ENCODE measurements at places on chromosomes 4 and X.
A peak's percentile ranks its signal among the peaks of the same experiment; 100 is the strongest.

- no peak for DNase-seq
Measured at GRCh38 chrX:124501586-124501985, 155.2 kb downstream of the SH2D1A start.

DNA sequence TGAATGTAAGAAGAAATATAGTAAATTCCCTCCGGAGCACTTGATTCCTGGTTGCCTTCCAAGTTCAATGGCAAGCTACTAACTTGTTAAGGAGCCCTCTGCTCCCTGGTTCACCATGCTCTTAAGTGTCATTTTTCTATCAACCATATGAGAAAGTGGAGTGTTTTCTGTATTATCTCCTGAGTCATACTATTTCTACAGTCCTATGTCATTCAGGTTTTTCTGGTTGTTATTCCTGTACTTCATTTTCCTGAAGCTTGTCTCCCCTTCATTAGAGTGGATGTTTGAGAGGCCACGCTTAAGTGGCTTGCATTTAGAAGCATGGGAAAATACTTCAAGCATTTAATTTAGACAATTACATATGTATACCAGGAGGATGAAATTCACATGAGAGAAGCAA is 14.7 kb upstream of the EPGN start:
- DNase-seq = no peak

- no peak for DNase-seq
Measured at GRCh38 chr4:42489095-42489494, 91.8 kb downstream of the SHISA3 start.

- peak; percentile 85 for DNase-seq
Measured at GRCh38 chr4:177427192-177427591, 15.0 kb downstream of the AGA start.

DNA sequence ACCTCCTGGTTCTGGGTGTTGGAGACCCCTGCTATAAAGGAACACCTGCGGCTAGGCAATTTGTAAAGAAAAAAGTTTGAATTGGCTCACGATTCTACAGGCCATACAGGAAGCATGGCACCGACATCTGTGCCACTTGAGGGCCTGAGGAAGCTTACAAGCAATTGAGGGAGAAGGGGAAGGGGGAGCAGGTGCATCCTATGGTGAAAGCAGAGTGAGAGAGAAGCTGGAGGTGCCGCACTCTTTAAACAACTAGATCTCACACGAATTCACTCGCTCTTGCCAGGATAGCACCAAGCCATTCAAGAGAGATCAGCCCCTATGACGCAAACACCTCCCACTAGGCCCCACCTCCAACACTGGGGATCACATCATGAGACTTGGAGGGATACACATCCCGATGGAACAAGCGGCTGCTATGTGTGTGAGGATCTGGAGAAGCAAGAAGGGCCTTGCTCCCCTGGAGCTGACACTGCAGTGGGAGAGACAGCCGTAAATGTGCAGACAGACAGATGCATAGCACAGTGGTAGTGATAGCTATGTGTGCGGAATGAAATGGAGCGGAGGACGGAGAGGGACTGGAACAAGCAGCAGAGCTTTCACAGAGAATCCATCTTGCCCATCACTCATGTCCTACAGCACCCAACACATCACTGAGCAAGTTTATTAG is 60.7 kb upstream of the HELT start:
- no peak for DNase-seq

GRCh38 chr4:54746218-54746617 is 88.5 kb downstream of the KIT start:
- peak; percentile 22 for DNase-seq

- no peak for DNase-seq
Measured at GRCh38 chrX:39416547-39417260, 615.4 kb downstream of the MID1IP1 start.

- no peak for DNase-seq
Measured at GRCh38 chrX:69015156-69015555, 150.1 kb downstream of the PJA1 start.

DNA sequence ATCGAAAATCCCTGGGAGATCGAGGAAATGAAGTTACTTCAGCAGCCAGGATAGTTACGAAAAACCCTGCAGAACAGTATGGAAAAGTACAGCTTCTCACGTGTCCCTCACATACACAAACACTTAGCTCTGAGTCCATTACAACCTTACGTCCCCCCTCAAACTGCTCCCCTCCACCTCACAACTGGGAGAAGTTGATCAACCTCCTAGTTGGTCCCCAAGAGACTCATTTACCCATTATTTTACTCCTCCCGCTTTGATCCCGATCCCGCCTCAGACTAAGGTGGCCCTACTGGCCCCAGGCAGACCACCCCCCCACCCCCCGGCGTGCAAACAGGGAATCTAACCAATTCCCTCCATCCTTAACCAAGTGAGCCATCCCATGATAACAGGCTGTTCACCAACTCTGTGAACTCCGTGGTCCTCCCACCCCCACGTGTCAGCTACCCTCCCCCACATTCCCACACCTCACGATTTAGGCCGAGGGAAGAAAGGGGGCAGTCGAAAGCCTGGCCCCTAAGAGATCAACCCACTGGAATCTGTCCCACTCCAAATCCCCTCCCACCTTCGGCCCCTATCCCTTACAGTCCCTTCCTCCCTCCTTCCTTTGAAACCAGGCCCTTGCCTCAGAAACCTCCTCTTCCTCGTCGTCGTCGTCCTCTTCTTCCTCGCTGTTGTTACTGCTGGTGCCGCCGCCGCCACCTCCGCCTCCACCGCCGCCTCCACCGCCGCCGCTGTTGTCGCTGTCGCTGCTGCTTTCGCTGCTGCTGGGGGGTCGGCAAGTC is 755 bp downstream of the ANKRD17 start:
- peak; percentile 45 for DNase-seq

DNA sequence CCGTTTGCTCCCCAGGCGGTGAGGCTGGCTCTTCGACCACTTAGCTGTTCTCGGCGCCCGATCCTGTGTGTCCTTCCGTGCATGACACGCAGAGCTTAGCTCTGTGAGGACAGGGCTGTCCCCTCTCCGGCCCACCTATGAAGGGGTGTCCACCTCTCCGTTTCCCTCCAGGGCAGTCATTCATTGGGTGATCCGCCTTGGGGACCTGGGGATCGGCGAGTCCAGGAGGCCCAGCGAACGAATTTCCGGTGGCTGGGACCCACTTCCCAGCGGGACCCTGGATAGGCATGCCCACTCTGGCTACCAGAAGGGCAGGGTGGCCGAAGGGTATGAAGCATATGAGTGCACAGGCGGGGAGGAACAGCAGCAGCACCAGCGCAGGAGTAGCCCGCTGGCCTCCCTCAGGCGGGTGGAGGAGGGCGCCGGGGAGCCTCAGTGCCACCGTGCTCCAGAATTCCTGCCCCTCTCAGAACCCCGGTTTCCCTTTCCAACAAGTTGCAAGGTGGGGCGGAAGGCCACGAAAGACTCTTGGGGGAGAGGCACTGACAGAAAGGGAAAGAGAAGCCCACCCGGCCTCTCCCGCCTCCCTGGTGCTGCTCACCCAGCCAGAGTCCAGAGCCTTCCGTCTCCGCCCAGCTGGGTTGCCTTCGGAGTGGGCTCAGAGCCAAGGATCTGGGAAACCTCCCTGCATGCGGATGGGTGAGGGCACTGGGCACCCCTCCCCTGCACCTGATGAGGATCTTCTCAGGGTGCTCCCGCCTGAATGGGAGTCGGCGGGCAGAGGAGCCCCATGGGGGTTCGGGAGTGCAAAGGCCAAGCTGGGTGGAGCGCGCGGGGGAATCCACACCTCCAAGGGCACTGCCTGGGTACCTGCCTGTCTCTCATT is 8.6 kb downstream of the HMX1 start:
- DNase-seq = no peak

DNA sequence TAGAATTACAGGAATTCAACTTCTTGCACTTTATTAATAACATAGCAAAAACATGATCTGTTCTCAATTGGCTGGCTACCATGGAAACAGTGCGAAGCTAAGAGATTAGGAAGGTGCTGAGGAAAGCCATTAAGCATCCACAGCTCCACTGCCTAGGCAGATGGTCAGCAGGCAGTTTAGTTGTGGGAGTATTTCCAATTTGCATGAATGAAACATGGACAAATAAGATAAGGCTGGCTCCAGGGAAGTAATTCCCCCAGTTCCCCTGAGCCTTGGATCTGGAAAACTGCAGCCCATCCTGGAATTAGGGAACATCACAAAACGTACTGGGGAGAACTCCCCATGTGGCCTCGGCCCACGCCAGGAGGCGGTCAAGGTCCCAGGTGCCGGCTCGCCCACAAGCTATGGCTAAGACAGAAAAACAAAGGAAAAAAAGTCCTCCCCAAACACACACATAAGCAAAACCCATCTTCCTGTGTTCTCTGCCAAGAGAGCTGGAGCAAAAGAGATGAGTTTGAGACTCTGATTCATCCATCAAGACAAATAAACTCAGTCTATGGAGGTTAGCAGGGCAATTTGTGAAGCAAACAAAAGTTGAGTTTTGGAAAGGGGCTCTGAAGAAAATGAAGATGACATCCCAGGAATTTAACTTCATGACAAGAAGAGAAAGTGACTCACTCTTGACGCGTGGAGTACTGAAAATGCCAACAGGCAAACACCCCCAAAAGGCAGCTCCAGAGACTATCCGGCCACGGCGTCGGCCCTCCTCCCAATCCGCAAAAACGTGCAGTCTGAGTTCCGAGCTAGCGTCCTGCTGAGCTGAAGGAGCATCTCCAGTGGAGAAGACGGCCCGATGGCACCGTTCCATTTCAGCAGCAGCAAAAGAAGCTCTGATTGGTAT is 45.1 kb downstream of the IGFBP7 start:
- peak; percentile 94 for DNase-seq

DNA sequence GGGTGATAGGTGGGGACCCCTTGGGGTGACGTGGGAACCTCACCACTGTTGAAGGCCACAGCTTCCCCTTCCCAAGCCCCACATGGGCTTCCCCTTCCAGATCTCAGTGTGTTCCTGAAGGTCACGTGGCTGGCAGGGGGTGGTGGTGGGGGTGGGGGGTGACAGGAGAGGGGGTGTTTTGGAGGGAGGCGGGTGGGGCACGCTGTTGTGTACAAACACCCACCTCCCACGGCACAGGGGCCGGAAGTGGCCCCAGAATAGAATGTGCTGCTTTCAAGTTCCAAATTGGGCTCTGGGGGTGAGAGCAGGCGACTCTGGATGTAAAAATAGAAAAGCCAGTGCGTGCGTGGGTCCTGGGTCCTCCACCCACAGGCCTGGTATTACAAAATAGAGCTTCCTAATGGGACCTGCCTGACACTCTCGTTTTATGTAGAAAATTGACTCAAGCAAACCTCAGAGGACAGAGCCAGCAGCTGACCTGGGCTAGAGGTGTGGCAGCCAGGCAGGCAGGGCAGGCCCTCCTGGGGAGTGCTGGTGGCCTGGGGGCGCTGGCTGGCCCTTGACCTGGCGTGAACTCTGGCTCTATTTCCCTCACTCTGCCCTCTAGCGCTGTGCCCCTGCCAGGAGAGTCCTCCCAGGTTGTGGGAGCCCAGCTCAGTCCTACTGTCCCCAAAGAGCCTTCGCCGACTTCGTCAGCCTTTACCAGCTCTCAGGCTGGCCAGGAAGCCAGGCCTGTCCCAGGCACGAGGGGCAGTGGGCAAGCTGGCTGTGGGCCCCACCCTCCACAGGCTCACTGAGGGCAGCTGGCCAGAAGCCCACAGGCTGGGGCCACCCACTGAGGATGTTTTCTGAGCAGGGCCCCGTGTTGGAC is 5.4 kb upstream of the SH3BP2 start:
- DNase-seq = no peak

DNA sequence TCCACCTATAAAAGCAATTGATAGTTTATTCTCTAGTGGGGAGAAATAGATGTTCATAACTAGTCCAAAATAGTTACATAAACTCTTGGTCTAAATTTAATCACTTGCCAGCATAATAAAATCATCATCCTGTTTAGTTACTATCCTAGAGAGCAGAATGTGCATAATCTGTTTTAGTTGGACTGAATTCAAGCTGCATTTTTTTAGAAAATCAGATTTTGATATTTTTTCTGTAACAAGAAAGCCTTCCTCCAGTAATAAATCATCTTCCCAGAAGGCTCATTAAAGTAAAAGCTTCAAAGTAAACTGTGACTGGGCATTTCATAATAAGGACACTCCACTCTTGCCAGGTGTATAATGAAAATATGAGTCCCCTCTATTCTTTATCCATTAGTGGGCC is 453.1 kb downstream of the TRAM1L1 start:
- no peak for DNase-seq

DNA sequence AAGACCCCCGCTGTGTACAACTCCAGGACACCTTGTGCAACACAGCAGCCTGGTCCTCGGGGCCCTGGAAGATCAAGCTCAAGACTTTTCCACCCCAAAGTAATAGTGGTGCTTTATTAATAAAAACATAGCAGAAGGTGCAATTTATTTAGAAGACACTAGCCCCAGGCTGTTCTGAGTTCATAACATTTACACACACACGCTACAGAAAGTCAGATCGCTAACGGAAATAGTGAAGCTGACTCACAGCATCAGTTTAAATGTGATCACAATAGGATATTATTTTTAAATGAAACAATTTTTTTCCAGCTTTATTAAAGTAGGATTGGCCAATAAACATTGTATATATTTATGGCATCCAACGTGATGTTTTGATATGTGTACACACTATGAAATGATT is 141.0 kb downstream of the STK32B start:
- DNase-seq = no peak

GRCh38 chr4:109046471-109047201 is 255.8 kb downstream of the COL25A1 start:
- DNase-seq = peak; percentile 90

GRCh38 chr4:185017964-185018772 is at the start of gene HELT:
Gene HELT (plus strand): TSS chr4:185018490. CDS start chr4:185018929, 439 bp downstream.
- no peak for DNase-seq

DNA sequence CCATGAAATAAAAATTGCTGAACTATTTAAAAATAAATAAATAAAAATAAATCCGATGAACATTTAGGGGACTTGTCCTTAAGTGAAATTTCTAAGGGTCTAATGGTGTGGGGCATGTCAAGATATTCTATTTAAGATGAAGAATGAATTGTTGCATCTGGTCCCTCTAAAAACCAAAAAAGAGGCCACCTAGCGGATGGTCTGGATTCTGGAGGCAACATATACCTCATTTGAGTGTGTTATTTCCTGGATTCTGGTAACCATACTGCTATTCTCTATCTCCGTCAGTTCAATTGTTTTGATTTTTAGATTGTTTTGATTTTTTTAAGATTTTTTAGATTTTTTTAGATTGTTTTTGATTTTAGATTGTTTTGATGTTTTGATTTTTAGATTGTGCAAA is 28.3 kb downstream of the AGTR2 start:
- no peak for DNase-seq

- peak; percentile 73 for DNase-seq
Measured at GRCh38 chr4:32985256-32985655, 2265.1 kb downstream of the PCDH7 start.

- DNase-seq = no peak
Measured at GRCh38 chr4:182346675-182347375, 103.6 kb downstream of the TENM3 start.

- no peak for DNase-seq
Measured at GRCh38 chr4:138262030-138262429, 19.9 kb upstream of the SLC7A11 start.

DNA sequence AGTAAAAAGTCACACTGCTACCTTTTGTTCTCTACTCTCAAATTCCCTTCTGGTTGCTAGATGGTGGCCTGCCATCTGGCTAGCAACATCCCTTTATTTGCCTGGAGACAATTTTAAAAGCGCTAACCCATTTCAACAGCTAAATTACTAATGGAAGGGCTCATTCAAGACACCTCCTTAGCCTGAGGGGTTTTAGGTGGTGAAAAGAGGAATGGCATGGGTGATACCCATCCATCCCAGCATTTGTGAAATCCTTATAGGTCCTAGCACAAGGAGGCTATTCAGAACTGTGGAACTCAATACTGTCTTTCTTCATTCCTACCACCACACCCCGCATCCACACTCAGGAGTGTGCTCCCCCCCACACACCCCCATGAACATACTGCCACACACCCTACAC is 33.5 kb downstream of the ARHGEF9 start:
- DNase-seq = no peak

GRCh38 chrX:68421636-68422035 is 11.7 kb downstream of the OPHN1 start:
- DNase-seq = peak; percentile 35

Data from fibroblast of upper back skin (primary cell).